Breast epithelium (tissue), 4 donors: ENCODE measurements at places on chromosomes 3 and 15. TPM values are rescaled to one million over a fixed set of nuclear protein-coding genes. Genes with fewer than 3 reads are reported as not detected.
A peak's percentile ranks its signal among the peaks of the same experiment; 100 is the strongest.

The ALDH1L1 gene
- 29.0 TPM for total RNA-seq

The ADGRG7 gene
- total RNA-seq, result not detected

The CPN2 gene
- not detected for total RNA-seq

- DNase-seq, result no peak
Measured at GRCh38 chr3:111733856-111734255, 125.2 kb upstream of the PHLDB2 start.

DNA sequence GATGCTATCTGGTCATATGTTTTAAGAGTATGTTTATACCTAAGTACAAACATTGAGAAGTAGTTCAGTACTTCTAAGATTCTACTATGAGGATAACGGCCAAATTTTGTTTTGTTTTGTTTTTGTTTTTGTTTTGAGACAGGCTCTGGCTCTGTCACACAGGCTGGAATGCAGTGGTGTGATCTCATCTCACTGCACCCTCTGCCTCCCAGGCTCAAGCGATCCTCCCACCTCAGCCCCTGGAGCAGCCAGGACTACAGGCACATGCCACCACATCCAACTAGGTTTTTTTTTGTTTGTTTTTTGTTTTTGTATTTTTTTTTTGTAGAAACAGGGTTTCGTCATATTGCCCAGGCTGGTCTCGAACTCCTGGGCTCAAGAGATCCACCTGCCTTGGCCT, 47.5 kb upstream of the RPS17 start:
- no peak for DNase-seq

- DNase-seq, result no peak
Measured at GRCh38 chr3:105157067-105157765, 209.5 kb upstream of the ALCAM start.

GRCh38 chr15:87420017-87420416, 836.5 kb downstream of the NTRK3 start:
- DNase-seq, result no peak

DNA sequence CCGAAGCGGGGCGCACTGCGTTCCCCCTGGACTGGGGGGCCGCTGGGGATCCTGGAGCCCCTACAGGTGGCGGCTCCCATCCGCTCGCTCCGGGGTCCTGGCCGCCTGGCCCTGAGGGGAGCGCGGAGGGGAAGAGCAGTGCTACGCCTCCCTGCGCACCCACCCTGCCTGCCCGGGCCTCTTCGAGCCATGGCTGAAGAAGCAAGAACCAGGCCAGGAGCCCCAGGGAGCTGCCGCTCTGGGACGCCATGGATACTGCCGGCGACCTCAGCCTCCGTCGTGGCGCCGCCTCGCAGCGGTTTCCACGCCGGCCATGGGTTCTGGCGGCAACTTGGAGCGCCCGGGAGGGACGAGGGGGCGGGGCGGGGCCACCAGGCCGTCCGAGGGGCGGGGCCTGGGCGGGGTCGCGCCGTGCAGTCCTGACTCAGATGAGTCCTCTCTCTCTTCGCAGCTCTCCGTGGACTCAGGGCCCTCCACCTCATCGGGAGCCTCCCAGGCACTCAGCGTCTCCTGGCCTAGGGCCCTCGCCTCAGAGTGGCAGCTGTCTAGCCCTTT, 50.9 kb downstream of the MYL3 start:
- peak; percentile 60 for DNase-seq
